ENCODE measurements at places on chromosomes 5 and 9.

- DNase-seq = no peak
Measured at GRCh38 chr5:105840800-105841199, 1829.9 kb downstream of the EFNA5 start.

GRCh38 chr5:8471581-8471980, 602.6 kb downstream of the MTRR start:
- no peak for DNase-seq

DNA sequence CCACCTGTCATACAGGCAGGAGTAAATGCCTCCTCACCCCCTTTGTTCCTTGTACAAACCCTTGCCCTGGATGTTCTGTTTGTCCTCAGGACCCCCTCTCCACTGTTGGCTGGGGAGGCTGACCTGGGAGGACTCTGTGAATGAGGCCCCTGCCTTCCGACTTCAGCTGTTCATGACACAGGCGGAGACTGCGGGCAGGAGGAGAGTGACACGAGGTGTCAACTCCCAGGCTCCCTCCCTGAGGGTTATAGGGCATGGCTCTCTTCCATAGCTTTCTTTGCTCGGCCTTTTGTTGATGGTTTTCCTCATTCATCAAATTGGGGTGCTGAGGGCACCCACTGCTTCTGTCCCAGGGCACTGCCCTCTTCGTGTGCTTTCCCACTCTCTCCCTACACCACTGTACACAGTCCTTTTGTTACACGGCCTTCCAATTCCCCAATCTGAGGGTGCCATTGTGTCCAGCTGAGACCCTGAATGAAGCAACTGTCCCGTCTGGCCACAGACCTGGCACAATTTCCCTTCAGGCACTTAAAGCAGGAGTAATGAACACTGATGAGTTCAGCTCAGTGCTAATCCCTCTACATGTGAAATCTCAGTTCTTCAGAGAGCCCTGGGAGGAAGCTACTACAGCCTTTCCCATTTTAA, 33.8 kb downstream of the KCNIP1 start:
- DNase-seq = no peak

GRCh38 chr9:107480386-107480789, 9.2 kb downstream of the KLF4 start:
- DNase-seq = no peak

GRCh38 chr5:175862131-175863012, 9.0 kb upstream of the CPLX2 start:
- DNase-seq = no peak

DNA sequence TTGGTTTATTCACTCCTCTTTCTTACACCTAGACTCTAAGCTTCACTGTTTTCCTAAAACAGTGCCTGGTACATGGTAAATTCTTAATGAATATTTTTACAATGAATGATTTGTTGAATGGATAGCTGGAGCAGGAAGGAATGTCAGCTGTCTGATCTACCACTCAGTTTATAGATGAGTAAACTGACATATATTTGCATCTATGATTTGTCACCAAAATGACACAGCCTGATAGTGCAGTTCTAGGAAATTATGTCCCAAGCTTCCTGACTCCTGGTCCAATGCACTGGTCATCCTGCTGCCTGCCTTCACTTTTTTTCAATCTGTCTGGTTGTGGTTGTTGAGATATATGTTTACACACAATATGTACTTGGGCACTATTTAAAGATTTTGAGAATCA, 651.7 kb upstream of the WWC1 start:
- no peak for DNase-seq

- no peak for DNase-seq
Measured at GRCh38 chr5:141963701-141964100, 5.2 kb upstream of the RNF14 start.
